Suprapubic skin (tissue), 4 donors: ENCODE measurements at places on chromosomes 3 and 15. TPM values are rescaled to one million over a fixed set of nuclear protein-coding genes. Genes with fewer than 3 reads are reported as not detected.

CCR3 gene
- total RNA-seq, result 1.5 TPM

LYZL4 gene
- total RNA-seq, result not detected

GMNC gene
- total RNA-seq, result not detected

FBXW12 gene
- total RNA-seq, result not detected

HCLS1 gene
- 20.3 TPM for total RNA-seq

FAM3D gene
- total RNA-seq, result 1.4 TPM

SMCO1 gene
- not detected for total RNA-seq

DNA sequence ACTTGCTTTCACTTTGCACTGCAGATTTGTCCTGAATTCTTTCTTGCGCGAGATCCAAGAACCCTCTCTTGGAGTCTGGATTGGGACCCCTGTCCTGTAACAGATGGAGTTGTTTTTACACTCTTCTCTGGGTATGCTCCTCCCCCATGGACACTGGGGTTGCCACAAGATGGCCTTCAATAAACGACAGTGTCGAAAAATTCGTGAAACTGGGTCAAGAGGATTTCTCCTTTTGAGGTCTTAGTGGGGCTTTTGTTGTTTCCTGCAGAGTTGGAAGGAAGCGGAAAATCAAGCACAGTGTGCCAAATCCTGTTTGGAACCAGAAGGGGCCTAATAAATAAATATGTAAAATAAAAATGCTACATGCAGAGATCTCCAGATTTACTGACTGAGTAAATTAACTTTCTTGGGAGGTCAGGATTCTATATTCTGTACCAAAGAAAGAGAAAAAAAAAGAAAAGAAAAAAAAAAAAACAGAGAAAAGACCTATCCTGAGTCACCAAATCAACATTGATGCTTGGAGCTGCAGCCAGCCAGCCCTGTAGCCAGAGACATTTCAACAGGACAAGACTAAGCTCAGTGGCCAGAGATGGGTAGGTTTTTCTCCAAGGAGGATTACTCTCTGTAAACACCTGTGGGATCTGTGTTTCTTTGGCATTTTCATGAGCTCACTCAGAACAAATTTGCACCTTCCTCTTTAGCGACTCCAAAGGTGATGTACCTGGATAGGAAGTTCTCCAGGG lies 24.8 kb downstream of the CCDC80 start:
- DNase-seq, result no peak

GRCh38 chr3:81476692-81477091 lies 284.8 kb downstream of the GBE1 start:
- no peak for DNase-seq

- DNase-seq, result no peak
Observed at GRCh38 chr3:181493423-181493822, 218.3 kb upstream of the SOX2 start.

DNA sequence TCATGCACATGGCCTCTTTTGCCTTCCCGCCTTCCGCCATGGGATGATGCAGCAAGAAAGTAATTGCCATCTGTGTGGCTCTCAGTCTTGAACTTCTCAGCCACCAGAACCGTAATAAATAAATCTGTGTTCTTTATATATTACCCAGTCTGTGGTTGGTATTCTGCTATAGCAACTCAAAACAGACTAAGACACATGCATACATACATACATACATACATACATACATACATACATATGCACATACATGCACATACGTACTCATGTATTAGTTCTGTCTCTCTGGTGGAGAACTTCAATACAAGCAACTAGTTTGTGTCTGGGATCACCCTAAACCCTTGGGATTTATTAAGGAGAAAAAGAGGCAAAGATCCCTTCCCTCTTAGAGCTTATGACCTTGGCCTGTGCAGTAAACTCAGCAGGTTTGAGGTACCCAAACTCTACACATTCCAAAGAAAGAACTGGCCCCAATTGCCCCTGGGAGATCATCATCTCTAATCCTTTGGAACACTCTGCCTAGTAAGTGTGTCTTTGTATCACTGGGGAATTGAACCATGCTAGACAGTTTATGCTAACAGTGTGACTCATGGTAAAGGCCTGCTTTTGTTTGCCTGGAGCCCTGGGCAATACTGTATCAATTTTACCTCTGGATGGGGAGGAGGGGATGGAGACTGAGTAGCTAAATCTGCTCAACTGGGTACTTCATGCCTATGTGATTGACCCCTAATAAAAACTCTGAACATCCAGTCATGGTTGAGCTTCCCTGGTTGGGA lies 115.6 kb upstream of the LMCD1 start:
- no peak for DNase-seq

- DNase-seq, result no peak
Observed at GRCh38 chr3:195263193-195263924, 7.6 kb downstream of the XXYLT1 start.

DNA sequence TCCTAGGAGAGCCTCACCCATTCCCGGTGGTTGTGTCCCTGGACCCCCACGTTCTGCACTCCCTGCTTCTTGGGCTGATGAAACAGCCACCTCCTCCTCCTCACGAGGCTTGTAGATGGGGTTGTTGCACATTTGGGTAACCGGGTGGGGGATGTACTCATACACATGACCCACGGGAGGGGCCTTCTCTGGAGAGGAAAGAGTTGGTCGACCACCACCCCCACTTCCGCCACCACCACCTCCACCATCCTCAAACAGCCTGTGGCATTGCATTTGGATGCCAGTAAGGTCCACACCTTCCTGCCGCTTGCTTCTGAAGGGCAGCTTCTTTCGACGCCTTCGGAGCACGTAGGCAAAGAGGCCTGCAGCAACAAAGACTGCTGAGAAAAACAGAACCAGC lies 7.7 kb downstream of the SLITRK3 start:
- no peak for DNase-seq

DNA sequence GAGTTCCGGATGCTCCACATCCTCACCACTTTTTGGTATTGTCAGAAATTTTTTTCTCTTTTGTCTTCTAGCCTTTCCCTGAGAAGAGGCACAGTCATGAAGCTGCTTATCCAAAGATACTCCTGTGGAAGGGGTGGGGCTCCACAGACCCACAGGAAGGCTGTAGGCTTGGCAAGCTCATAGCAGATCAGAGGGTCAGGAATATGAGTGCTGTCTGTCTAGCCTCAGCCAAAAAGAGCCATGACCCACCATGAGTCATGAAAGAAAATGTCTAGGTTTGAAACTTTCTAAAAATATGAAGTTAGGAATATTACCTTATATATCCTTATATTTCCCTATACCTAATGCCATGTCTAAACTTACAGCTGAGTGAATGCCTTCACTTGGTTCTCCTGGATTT lies 118.2 kb upstream of the THBS1 start:
- DNase-seq, result no peak

DNA sequence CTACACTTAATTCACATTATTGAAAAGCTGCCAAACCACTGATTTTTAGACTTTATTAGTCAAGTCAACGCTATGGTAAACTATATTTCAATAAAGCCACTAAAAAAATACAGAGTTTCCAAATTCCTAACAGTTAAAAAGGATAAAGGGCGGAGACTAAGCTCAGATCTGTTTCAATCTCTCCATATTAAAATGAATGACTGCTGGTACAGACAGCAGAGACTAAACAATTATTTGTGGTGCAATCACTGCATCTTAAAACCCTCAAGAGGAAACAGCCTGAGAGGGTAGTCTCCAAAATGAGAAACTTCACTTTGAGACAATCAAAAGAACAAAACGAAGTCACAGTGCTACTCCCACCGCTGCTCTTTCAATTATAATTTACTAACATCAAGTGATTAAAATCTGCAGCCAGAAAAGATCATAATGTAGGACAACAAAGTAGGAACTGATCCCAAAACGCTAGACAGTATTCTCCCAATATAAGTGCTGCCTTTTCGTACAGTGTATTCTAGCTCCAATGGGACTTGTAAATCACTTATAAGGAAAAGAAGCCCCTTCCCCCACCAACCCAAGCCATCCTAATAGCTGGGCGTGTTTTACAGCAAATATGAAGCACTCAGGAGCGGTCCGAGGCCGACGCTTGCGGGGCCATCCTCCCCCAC lies 1.2 kb downstream of the UBP1 start:
- DNase-seq, result no peak

GRCh38 chr3:191085091-191085490 lies 114.0 kb upstream of the OSTN start:
- no peak for DNase-seq

DNA sequence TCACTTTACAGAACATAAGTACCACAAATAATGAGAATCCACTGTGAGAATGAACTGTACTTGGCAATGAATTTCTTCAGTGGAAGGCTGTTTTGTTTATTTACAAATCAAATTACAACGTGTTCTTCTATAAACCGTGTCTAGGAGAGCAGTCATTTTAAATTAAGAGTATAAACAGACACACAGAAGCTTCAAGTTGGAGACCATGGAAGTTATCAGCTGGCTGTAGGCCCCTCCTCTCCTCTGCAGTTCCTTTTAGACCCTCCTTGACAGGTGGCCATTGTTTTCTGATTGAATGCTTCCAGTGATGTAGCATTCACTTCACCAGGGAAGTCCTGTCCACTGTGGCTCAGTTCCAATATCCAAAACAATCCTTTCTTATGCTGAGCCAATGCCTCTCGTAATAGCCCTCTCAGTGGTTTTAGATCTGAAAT lies 7.3 kb upstream of the MAPK6 start:
- no peak for DNase-seq
